ENCODE measurements at places on chromosomes 7 and 10.

DNA sequence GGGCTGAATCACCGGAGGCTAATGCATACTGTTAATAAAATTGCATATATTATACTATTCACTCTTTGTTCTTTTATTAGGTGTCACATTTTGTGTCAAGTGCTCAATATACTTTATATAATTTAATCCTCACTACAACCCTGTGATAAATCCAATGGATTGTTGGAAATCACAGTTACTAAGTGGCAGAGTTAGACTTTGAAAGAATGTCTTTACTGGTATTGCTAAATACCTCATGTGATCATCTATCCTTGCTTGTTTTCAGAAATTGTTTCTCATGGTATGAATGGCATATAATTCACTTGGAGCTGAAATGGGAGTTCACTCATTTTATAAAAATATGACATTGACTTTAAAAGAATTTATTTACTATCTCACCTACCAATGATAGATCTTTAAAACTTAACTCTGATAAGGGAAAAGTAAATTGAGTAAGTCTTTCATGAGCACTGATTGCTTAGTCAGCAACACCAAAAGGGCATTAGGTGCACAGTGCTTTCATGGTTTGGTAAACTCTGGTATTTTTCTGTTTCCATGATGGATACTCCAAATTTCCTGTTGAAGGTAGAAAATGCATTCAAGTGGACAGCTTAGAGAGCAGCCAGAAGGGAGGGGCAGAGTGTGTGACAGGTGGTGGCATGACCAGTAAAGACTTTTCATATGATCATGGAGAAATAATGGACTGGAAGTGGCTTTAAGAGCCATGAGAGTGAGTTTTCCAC is 22.6 kb downstream of the ENKUR start:
- no peak for DNase-seq

GRCh38 chr7:35012160-35012559 is 25.1 kb downstream of the DPY19L1 start:
- DNase-seq: no peak

DNA sequence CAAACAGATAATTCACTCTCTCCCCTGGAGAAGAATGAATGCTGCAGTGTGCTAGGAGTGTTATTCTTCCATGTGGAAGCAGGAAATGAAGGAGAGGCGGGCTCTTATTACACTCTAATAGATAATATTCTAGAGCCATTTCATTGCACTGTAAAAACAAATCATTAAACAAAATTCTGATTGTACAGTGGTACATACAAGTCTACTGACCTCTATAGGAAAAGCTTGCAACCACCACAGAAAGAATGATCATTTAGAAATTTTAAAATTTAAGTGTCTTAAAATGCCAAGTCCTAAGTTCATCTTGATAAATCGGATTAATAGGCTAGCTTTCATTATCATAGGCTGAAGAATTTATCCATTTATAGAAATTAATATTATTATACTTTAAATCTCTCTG is 960.3 kb upstream of the LRRN3 start:
- no peak for DNase-seq

GRCh38 chr7:2040893-2041270 is 191.9 kb downstream of the MAD1L1 start:
- no peak for DNase-seq

GRCh38 chr10:49610114-49610457 is at the start of gene SLC18A3:
Gene SLC18A3, plus strand, starts transcription at chr10:49610310. Its CDS starts 431 bp downstream, at chr10:49610741.
- DNase-seq: no peak

GRCh38 chr7:134113655-134114054 is 13.5 kb upstream of the LRGUK start:
- no peak for DNase-seq

DNA sequence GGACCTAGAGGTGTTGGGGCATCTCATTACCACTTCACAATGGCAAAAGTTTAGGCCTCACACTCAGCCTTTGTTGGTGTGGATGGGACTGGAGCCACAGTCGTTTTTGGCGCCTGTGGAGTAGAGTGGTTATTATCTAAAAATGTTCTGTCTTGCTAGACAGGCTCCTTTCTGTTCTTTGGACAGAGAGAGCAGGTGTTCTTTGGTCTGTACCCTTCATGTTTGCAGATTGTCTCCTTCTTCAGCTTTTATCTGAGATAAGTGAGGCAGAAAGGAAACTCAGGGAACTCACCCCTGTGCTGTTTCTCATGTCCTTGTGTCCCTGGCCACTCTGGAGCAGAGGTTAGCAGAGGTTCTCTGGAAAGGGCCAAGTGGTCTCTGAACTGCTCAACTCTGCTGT is 103.7 kb downstream of the CCNY start:
- no peak for DNase-seq

- DNase-seq: no peak
Observed at GRCh38 chr7:99579281-99579955, 18.6 kb upstream of the TMEM225B start.

GRCh38 chr7:108280136-108280535 is 150.0 kb upstream of the LAMB4 start:
- no peak for DNase-seq
